ENCODE measurements at places on chromosomes 12 and 14.
A peak's percentile ranks its signal among the peaks of the same experiment; 100 is the strongest.

- no peak for DNase-seq
These were observed at the start of gene ATN1 for GRCh38 chr12:6927379-6928021. ATN1 (plus strand) TSS chr12:6927959; CDS start chr12:6934002, 6,043 bp downstream.

DNA sequence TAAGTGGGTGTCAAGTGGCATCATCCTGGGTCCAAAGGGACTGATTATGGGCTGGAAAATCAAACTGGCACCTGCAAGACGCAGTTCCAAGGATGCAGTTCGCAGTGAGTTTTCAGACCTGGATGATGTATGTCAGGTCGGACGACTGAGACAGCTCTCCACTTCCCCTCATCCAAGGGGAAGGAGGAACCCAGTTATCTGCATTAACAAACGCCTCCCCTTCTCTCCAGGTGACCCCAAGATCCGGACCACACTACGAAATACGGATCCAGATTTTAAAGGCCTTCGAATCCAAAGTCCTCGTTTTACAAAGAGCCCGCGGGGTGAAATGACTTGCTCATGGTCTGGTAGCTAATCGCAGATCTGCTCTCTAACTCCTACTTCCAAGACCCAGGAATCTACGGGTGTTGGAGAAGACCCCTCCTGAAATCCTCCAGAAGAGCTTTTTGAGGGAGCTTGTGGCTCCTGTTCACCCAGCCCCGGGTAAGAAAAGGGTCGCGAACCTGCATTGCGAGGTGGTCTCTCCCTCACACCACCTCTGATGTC, 460 bp upstream of the SYNE2 start:
- DNase-seq: no peak

DNA sequence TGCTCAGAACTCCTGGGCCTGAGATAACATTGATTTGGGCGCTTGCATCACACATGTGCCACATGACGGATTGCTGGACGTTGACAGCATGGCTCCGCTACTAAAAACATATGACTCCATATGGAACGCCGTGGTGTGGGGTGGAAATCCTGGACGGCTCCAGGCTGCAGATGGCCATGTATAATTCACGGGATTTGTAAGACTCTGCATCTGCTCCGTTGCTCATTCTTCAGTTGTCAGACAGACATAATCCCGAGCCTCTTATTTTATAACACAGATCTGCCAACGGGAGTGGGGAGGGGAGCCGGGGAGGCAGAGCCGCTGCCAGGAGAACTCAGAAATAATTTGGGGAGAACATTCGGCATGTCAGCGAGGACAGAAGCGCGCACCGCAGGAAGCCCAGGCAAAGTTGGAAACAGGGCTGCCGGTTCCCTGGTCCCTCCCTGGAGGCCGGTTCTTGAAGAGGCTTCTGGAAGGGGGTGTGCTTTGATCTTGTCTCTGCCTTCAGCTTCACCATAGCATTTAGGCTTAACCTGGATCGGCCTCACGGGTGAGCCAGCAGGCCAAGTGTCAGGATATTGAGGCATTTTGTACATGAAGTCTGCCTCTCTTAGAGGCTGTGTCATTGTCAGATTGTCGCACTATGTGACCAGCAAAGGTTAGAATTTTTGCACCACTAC, 45.8 kb upstream of the MYL2 start:
- DNase-seq: no peak

GRCh38 chr12:130448044-130448821, 110.5 kb downstream of the PIWIL1 start:
- no peak for DNase-seq

GRCh38 chr14:78566859-78567172, 396.6 kb downstream of the NRXN3 start:
- no peak for DNase-seq

DNA sequence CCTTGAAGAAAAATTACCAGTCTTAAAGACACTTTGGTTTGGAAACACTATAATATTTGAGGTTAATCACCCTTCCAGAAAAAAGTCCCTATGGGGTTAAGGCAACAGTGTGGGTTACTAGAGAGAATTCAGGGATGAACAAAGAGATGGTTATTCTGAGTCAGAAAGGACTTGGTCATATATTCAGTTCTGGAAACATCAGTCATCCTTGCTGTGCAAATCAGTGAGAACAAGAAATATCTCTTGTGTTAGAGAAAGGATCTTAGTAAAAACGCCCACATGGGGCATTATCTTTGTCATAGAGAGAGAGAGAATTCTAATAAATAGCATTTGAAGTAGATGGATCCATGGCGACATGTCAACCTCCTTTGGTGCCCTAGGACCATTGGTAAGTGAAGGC, 59.4 kb upstream of the E2F7 start:
- no peak for DNase-seq

- DNase-seq: no peak
These were observed 101.8 kb upstream of the DNM1L start for GRCh38 chr12:32577328-32577727.

- DNase-seq: no peak
These were observed 28.4 kb downstream of the PLEKHG3 start for GRCh38 chr14:64732536-64733120.

- DNase-seq: no peak
These were observed 193.7 kb downstream of the KIF26A start for GRCh38 chr14:104331871-104332605.

GRCh38 chr14:69540654-69541335, 33.9 kb downstream of the CCDC177 start:
- DNase-seq: no peak

DNA sequence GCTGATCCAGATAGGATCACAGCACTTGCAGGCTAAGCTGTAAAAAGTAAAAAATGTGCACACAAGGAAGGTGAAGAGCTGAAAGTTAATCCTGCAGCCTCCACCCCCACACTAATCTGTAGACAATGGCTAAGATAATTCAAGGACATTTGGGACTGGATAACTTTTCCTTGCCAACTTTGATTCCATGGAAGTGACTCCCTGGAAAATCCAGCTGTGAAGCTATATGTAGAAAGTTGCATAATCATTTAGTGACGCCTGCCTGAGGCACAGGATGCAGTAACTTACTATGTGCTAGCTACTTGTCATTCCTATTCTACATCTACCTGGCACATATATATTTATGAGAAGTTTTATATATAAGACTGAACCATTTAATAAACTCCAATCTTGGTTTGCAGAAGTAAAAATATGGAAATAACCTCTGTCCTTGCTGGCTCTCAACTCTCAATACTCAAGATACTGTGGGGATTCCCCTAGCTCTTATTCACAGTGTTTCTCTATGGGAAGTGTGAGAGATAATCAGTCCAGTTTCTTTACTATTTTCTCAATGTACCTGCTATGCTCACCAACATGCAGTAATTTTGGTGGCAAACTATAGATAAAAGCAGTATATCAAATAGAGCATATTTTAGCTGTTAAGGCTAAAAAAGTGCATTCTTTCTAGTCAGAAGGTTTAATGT, 14.8 kb downstream of the LDHB start:
- DNase-seq: no peak

GRCh38 chr12:115485967-115486366, 791.5 kb downstream of the MED13L start:
- DNase-seq: no peak

- DNase-seq: no peak
These were observed 153.1 kb upstream of the CCND2 start for GRCh38 chr12:4120316-4120917.

- DNase-seq: no peak
These were observed 37.9 kb downstream of the PTPN21 start for GRCh38 chr14:88516861-88517357.

DNA sequence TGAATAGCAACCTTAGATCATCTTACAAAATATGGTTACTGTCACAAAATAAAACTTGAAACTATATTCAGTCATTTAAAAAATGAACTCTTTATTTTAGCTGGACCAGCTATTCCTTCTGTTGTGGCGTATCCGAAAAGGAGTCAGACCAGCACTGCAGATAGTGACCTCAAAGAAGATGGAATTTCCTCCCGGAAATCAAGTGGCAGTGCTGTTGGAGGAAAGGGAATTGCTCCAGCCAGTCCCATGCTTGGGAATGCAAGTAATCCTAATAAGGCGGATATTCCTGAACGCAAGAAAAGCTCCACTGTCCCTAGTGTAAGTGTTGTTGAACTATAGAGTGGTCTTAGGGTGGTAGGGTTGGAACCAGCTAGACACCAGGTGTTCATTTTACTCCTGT, 47.7 kb downstream of the CKB start:
- DNase-seq: no peak

GRCh38 chr12:77214136-77214535, 148.8 kb upstream of the E2F7 start:
- no peak for DNase-seq

GRCh38 chr14:91258011-91258618, 13.6 kb upstream of the GPR68 start:
- DNase-seq: no peak

DNA sequence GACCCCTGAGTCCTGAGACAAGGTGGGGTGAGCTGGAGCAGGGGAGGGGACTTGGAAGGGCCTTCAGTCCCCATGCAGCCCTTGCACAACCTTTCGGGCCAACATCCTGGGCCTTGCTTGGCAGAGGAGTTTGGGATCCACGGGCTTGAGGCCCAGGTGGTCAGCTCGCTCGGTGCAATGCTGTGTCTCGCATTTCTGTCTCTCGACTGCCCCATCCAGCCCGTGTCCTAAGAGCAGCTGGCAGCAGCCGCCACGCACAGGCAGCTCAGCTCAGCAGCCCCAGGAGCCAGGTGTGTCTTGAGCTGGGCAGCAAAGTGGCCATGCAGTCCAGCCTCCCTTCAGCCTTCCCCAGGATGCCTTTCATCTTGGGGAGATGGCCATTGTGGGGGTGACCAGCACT, 10.8 kb downstream of the PACS2 start:
- DNase-seq: no peak

DNA sequence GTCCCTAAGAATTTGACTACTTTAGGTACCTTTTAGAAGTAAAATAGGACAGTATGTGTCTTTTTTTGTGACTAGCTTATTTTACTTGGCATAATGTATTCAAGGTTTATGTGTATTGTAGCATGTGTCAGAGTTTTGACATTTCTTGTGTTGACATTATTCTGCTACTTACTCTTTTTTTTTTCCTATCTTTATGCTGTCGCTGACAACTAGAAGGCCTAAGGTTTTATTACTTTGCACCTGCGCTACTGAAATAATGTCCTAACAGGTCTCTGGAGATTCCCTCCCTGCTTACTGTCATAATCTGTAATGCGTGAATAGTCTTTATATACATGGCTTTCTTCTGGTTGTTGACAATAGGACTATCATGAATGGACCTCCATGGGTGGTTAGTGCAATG, 43.0 kb downstream of the PDE3A start:
- DNase-seq: no peak

GRCh38 chr14:33254342-33254741, 315.7 kb downstream of the NPAS3 start:
- no peak for DNase-seq

- peak; percentile 9 for DNase-seq
These were observed 111.4 kb downstream of the EGLN3 start for GRCh38 chr14:33839193-33840076.

- DNase-seq: no peak
These were observed 44.4 kb downstream of the ARL6IP4 start for GRCh38 chr12:123024819-123025391.

DNA sequence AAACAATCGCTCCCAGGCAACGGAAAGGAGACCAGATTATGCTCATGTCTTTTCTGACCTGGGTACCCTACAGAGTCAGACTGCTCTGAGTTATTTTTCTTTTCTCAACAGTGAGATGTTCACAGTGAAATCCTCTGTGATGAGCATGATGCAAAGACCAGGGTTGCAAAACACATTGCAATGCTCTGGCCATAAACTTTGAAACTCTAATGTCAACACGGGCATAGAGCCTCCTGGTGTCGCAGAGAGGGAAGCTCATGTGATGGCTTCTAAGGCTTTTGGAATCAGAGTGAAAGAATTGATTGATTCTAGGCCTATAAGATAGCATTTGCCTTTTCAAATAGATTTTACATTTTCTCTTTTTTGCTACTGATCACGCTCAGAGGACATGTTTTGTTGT, 193.4 kb downstream of the RASSF9 start:
- no peak for DNase-seq

- no peak for DNase-seq
These were observed 81.2 kb downstream of the TMEM260 start for GRCh38 chr14:56660677-56661389.

DNA sequence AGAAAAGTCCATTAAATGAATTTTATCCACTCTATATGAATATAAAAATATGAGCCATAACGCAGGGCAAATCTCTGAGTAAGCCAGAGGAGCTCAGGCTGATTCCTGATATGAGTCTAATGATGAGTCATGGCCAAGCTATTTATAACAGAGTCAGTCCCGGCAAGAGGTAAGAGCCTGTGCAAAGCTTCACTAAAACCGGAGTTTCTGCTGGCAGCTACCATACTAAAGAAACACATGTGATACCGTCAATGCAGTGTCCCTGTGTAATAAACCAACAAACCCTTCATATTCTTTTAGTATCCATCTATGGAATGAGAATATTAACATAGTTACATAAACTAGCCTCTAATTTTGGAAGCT, 319.4 kb downstream of the KCNC2 start:
- DNase-seq: no peak

GRCh38 chr12:115450017-115450416, 766.0 kb upstream of the TBX3 start:
- DNase-seq: no peak

GRCh38 chr12:51378749-51379148, 12.5 kb downstream of the GALNT6 start:
- DNase-seq: no peak

DNA sequence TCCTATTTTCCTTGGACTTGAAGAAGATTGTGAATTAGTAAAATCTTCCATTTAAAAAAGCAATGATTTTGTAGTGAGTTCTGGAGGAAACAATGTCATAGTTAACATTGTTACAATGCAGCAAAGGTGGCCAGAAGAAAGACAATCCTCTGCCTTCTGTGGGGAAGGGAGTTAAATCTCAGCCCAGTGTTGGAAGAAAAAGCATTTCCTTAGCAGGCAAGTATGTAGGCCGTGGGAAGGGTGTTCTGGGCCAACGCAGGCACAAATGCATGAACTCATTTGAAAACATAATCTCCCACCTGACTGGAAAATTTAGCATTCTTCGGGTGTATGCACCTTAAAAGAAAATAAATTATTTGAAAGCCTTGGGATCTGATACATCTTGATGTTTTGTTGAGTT, 258.6 kb downstream of the ADAMTS20 start:
- DNase-seq: no peak

DNA sequence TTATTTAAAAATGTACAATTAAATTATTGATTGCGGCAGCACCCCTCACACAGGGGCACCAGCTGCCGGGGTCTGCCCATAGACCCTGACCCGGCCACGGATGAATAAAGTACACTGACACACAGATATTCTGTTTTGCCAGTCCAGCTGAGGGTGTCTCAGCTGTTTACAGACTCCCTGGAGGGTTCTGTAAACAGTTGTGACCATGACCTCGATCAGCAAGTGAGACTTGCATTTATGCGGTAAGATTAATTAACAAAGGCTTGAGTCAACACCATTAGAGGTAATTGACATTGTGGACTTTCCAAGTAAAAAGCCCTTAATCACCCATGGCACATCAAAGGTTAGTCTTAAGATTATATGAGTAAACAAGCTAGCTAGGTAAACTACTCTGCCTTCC, 94.3 kb downstream of the FUT8 start:
- no peak for DNase-seq

Data from activated T-helper 1 cell treated with Interleukin-2 at 50 U/mL for 16 hours (primary cell).